ENCODE measurements at places on chromosomes 2 and 18.

DNA sequence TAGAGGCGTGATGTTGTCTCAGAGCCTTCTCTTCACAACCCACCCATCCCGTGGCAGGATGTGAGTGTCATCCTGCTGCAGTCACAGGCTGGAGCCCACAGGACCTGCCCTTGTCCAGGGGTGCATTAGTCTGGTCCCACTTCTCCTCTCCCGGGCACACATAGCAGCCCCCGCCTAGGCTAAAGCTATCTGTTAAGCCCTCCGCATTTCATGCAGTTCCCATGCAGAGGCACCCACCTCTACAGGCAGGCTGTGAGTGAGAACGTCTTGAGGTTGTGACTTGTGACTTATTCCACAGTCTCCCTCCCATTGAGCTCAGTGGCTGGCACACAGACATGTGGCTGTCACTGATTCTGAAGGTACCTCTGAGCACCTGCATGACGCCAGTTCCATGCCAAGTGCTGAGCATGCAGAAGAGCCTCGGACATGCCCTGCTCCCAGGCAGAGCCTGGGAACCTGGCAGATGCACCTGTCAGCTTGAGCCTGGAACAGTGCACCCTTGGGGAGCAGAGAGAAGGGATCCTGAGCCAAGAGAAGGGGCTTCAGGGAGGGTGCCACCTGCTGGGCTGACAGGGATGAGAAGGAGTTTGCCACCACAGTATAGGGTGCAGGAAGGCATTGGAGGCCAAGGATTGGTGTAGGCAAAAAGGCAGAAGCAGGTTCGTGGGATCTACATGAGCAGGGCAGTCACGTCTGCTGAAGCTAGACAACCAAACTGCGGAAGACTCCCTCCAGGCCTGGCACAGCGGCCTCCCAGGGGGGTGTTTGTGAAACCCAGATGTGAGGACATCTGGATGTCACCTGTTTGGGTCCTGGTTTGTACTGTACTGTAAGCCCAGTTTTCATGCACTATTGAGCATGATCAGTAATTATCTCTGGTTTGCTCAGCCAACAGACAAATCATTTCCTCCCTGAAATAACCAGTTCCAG is 213.6 kb downstream of the GLI2 start:
- DNase-seq: no peak

DNA sequence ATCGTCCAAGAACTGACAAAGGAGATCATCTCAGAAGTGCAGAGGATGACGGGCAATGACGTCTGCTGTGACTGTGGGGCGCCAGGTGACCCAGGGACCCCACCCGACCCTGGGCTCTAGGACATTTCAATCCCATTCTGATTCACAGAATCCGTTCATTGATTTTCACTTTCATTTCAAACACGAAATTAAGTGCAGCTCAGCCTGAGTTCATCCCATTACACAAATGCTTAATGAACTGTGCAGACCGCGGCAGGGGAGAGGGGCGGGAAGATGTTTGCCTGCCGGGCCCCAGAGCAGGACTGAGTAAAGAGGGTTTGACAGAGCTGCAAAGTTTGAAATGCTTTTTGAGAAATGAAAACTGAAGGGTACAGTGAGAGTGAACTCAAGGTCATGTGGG is 67.1 kb downstream of the ITGB1BP1 start:
- DNase-seq: no peak

GRCh38 chr2:138040616-138041015 is 76.3 kb downstream of the HNMT start:
- DNase-seq: no peak

GRCh38 chr2:233386382-233387041 is 32.2 kb downstream of the DGKD start:
- DNase-seq: no peak

DNA sequence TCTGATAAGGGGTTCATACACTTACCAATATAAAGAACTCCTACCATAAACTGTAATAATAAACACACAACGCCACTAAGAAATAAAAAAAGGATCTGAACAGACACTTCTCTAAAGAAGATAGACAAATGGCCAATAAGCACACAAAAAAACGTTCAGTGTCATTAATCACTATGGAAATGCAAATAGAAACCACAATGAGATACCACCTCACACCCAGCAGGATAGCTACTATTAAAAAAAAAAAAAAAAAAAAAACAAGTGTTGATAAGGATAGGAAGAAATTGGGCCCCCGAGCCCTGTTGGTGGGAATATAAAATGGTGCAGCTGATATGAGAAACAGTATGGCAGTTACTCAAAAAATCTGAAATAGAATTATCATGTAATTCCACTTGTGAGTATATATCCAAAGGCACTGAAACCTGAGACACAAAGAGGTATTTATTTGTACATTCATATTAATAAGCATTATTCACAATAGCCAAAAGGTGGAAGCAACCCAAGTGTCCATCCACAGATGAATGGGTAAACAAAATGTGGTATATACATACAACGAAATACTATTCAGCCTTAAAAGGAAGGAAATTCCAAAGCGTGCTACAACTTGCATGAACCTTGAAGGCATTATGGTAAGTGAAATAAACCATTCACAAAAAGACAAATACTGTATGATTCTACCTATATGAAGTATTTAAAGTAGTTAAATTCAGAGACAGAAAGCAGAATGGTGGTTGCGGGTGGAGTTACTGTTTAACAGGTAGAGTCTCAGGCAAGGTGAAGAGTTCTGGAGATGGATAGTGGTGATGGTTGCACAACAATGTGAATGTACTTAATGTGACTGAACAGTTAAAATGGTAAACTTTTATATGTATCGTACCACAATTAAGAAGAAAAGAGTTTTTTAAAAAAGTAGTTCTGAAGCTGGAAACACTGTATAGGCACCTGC is 17.9 kb downstream of the REV1 start:
- DNase-seq: no peak

DNA sequence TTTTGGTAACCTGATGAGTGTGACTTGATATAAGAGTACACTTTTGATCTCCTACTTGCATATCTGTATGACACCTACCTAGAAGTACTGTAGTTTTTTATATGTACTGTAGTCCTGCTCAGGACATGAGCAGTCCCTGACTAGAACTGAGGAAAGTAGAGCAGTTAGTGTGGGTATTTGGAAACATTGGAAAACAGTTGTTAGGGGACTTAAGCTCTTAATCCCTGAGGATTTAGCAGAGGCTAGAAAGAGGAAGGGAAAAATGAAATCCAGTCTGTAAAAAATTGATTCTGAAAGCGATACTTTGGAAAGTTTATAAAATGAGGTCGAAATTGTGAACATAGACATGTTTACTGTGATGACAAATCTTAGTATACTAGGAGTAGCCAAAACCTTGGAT is 125.6 kb downstream of the NCOA1 start:
- DNase-seq: no peak

DNA sequence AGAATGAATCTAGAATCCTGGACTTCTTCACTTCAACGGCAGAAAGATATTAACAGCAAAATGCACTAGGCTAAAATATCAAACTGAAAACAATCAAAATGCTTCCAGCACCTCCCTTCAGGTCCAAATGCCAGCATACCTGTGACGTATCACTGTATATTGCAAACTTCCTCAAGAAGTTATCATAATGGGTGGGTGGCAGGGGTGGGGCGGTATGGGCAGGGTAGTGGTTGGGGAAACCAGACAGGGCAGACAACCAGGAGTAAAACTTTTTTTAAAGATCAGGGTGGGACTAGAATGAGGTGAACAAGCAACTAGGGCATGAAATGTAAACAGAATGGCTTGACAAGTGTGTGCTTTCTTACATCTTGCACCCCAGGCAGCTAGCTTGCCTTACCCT is 140.9 kb downstream of the SATB2 start:
- no peak for DNase-seq

- DNase-seq: no peak
These were observed 1395.6 kb downstream of the SUCLG1 start for GRCh38 chr2:83063511-83063910.

DNA sequence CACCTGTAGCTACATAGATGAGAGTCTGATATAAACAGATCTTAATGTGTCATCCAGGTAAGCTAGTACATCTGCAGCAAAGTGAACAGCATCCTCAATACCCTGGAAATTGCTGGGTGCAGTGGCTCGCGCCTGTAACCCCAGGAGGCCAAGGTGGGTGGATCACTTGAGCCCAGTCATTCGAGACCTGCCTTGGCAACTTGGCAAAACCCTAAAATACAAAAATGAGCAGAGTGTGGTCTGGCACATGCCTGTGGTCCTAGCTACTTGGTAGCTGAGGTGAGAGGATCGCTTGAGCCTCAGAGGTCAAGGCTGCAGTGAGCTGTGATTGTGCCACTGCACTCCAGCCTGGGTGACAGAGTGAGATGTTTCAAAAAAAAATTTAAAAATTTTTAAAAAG is 233.9 kb upstream of the SP5 start:
- no peak for DNase-seq

GRCh38 chr18:13612196-13612997 is 114.0 kb downstream of the FAM210A start:
- peak; percentile 42 for DNase-seq

DNA sequence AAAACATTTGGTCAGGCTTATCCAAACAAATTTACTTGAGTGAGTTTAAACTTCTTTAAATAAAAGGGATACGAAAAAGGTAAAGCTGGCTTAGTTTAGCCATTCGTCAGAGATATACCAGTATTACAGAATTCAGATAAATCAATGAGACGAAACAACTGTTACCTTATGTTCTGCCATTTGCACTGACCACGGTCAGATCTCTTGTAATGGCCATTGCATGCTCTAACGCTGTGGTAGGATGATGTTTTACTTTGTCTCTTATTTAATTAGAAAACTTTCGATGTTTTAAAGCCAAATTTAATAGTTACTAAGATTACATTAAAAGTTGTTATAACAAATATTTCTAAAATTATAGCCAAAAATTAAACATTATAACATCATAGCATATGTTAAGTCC is 1.5 kb downstream of the C18orf54 start:
- no peak for DNase-seq

- DNase-seq: no peak
These were observed 371.6 kb downstream of the EIPR1 start for GRCh38 chr2:3005859-3006501.

- DNase-seq: no peak
These were observed 88.7 kb downstream of the HDAC4 start for GRCh38 chr2:239312081-239312511.

- DNase-seq: no peak
These were observed 68.1 kb downstream of the BOD1L2 start for GRCh38 chr18:57214976-57215375.

GRCh38 chr2:189210250-189211087 is 30.9 kb upstream of the COL5A2 start:
- DNase-seq: no peak

All from activated naive CD4-positive, alpha-beta T cell (primary cell).